Activated CD4-positive, alpha-beta T cell treated with anti-CD3 and anti-CD28 coated beads, Interleukin-2, amount 50 U/mL, for 1 hour (primary cell): ENCODE measurements at places on chromosomes 13 and 19.

- DNase-seq, result no peak
These were observed 43.4 kb upstream of the URAD start for GRCh38 chr13:28031896-28032288.

GRCh38 chr13:110662777-110663443 lies 43.0 kb downstream of the CARS2 start:
- no peak for DNase-seq

DNA sequence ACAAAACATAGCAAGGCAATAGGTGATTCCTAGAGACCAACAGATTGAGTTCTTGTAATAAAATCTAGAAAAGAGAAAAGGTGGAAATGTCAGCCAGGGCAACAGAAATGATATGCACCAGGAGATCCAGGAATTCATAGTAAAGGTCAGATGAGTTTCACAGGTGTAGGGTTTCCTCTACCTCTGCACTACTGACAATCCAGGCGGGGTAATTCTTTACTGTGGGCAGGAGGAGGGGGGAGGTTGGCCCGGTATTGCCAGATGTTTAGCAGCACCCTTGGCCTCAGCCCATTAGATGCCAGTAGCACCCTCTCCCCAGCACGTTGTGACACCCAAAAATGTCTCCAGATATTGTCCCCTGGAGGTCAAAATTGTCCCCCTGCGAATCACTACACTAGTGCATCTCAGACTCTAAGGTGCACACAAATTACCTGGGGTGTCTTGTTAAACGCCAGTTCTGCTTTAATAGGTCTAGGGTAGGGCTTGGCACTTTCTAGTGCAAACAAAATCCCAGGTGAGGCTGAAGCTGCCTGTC lies 3.5 kb upstream of the UBAC2 start:
- DNase-seq, result no peak

- no peak for DNase-seq
These were observed 165.4 kb downstream of the KCTD12 start for GRCh38 chr13:76720821-76721220.

GRCh38 chr13:29384466-29384865 lies 211.0 kb downstream of the SLC7A1 start:
- no peak for DNase-seq

GRCh38 chr13:113796211-113796963 lies 37.4 kb downstream of the TMEM255B start:
- DNase-seq, result no peak

- no peak for DNase-seq
These were observed 86.1 kb downstream of the EDNRB start for GRCh38 chr13:77832339-77833100.

- no peak for DNase-seq
These were observed 6.4 kb downstream of the KLF2 start for GRCh38 chr19:16330806-16331690.

- DNase-seq, result no peak
These were observed 49.8 kb upstream of the ESD start for GRCh38 chr13:46846726-46847125.

GRCh38 chr13:113186061-113186900 lies 22.2 kb downstream of the PCID2 start:
- DNase-seq, result no peak

GRCh38 chr19:51765086-51765485 lies 4.1 kb downstream of the FPR2 start:
- DNase-seq, result no peak
